ENCODE measurements at places on chromosomes 1 and 21. TPM values are rescaled to one million over a fixed set of nuclear protein-coding genes. Genes with fewer than 3 reads are reported as not detected.
A peak's percentile ranks its signal among the peaks of the same experiment; 100 is the strongest.

GRCh38 chr1:145720878-145721671 lies 1.8 kb downstream of the CD160 start:
- peak overlapping the region; percentile 29 for H3K4me3 ChIP-seq
- H3K27ac ChIP-seq = no peak overlapping the region
- DNase-seq = peak; percentile 41
- H3K27me3 ChIP-seq = peaks cover 4% of the 10 kb centered on the region

GRCh38 chr1:15282810-15283474 lies 35.9 kb downstream of the FHAD1 start:
- H3K27ac ChIP-seq = no peak overlapping the region
- no peak for DNase-seq
- no peaks in the 10 kb centered on the region for H3K36me3 ChIP-seq
- peaks cover 2% of the 10 kb centered on the region for H3K27me3 ChIP-seq
- no peak overlapping the region for H3K4me3 ChIP-seq
- H3K4me1 ChIP-seq = no peaks in the 10 kb centered on the region

- no peaks in the 10 kb centered on the region for H3K4me1 ChIP-seq
- no peaks in the 10 kb centered on the region for H3K36me3 ChIP-seq
- no peak overlapping the region for H3K4me3 ChIP-seq
- no peak for DNase-seq
- H3K27ac ChIP-seq = no peak overlapping the region
- no peaks in the 10 kb centered on the region for H3K27me3 ChIP-seq
These were observed 135.5 kb downstream of the PBX1 start for GRCh38 chr1:164694505-164694904.

GRCh38 chr1:31487143-31487542 lies 74.1 kb downstream of the SERINC2 start:
- H3K36me3 ChIP-seq = no peaks in the 10 kb centered on the region
- H3K4me1 ChIP-seq = no peaks in the 10 kb centered on the region
- no peak overlapping the region for H3K4me3 ChIP-seq
- DNase-seq = no peak
- H3K27ac ChIP-seq = no peak overlapping the region

- no peaks in the 10 kb centered on the region for H3K36me3 ChIP-seq
- no peaks in the 10 kb centered on the region for H3K27me3 ChIP-seq
- H3K27ac ChIP-seq = no peak overlapping the region
- no peak for DNase-seq
- H3K4me1 ChIP-seq = peaks cover 18% of the 10 kb centered on the region
These were observed 37.1 kb downstream of the EIF2B3 start for GRCh38 chr1:44949286-44949685.

DNA sequence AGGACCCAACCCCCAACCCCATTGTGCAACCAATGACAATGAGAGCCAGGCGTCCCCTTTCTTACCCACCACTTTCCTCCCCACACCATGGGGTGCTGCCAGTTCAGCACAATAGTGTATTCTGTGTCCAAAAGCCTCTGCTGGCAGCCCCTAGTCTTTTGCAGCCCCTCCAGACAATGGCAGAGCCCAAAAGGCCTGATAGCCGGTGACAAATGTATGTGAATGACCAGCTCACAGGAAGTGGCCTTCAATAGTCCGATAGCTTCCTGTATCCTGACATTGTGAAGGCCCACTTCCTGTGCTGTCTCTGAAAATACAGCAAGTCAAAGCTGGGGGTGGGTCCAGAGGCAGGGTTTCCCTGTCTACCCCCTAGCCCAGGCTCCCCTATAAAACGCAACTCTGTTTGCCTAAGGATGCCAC lies 16.6 kb downstream of the SMIM12 start:
- no peaks in the 10 kb centered on the region for H3K36me3 ChIP-seq
- H3K27me3 ChIP-seq = no peaks in the 10 kb centered on the region
- H3K27ac ChIP-seq = peak overlapping the region; percentile 73

DNA sequence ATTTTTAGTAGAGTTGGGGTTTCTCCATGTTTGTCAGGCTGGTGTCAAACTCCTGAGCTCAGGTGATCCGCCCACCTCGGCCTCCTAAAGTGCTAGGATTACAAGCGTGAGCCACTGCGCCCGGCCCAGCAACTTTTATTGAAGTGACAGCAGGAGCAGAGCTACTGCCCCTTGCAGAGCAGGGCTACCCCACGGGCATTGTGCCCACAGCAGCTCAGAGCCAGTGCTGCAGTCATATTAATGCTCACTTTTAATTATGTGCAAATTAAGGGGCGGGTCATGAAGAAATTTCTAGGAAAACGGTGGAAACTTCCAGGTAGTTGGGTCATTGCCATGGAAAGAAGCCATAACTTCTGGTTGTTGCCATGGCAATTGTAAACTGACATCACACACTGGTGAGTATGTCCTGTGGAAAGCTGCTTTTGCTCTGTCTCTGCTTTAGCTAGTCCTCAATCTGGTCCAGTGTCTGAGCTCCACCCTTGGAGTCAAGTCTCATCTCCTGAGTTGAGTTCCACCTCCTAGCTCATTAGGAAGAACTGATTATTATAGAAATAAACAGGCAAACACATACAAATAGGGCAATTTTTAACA lies 127.3 kb upstream of the ADGRL4 start:
- no peak for DNase-seq
- peaks cover under 1% of the 10 kb centered on the region for H3K4me1 ChIP-seq
- no peaks in the 10 kb centered on the region for H3K36me3 ChIP-seq
- no peak overlapping the region for H3K4me3 ChIP-seq
- H3K27ac ChIP-seq = no peak overlapping the region

- no peak overlapping the region for H3K27ac ChIP-seq
- H3K27me3 ChIP-seq = no peaks in the 10 kb centered on the region
- no peak overlapping the region for H3K4me3 ChIP-seq
- no peaks in the 10 kb centered on the region for H3K4me1 ChIP-seq
- DNase-seq = no peak
These were observed 979.2 kb downstream of the MRPL39 start for GRCh38 chr21:24628046-24628445.

DNA sequence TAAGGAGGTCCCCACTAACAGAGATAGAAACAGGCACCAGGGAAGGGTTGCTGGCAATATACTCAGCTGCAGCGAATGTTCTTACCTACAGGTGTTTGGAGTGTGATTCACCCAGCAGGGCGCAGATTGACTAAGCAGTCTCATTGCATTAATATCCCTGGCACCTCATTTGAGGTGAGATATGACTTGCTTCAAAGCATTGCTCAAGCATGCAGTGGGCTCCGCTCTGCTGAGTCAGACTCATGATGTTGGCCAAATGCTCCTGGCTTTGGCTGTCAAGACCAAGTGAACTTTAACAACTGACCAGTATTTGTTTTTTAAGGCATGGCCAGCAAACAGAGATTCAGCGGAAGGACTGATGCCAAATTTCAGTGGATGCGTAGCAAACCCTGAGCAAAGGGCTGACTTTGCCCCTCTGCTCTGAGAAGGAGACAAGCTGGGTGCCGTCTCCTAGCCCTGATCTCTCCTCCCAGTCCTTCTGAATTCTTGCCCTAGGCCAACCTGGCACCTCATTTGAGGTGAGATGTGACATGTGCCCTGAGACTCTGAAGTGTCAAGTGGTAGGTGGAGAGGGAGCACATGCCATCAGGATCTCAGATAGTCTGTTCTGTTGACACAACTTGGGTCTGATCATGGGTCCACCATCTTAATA lies 187.1 kb upstream of the COA6 start:
- H3K4me1 ChIP-seq = no peaks in the 10 kb centered on the region
- H3K27ac ChIP-seq = no peak overlapping the region
- DNase-seq = no peak
- no peaks in the 10 kb centered on the region for H3K36me3 ChIP-seq

GRCh38 chr21:15669247-15669646 lies 60.5 kb upstream of the USP25 start:
- no peaks in the 10 kb centered on the region for H3K36me3 ChIP-seq
- no peak overlapping the region for H3K27ac ChIP-seq
- H3K27me3 ChIP-seq = no peaks in the 10 kb centered on the region
- no peak overlapping the region for H3K4me3 ChIP-seq

DNA sequence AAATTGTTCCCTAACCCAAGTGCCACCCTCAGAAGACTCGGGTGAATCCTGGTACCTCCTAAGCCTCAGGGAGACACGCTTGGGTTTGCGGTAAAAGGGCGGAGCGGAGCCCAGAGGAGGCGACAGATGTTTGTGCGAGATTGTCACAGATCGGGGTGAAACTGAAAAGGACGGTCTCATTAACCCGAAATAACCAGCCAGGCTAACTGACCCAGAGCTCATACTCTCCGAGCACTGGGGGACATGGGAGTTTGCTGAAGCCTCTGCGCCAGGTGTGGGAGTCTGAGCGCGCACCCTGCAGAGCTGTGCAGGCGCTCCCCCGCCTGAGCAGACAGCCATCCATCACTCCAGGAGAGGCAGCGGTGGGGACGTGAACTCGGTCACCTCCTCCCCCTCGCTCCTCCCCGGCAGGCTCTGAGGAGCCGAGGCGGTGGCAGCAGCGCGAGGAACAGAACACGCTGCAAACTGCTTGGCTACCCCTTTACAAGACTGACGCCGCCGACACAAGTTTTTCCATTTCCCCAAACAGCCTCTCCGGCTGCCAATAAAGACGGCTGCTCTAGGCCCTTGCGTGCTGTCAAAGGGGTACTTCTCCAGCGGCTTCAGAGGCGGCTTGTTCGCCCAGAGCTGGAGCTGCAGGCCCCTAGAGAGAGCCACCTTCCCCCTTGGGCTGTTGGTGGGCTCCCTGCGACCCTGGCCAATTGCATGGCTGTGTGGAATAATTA lies 43.5 kb downstream of the RRAGC start:
- H3K4me3 ChIP-seq = no peak overlapping the region
- H3K4me1 ChIP-seq = peaks cover 4% of the 10 kb centered on the region
- no peak overlapping the region for H3K27ac ChIP-seq

- no peaks in the 10 kb centered on the region for H3K4me1 ChIP-seq
- H3K27ac ChIP-seq = no peak overlapping the region
These were observed 30.7 kb downstream of the KYAT3 start for GRCh38 chr1:88961647-88962275.

DNA sequence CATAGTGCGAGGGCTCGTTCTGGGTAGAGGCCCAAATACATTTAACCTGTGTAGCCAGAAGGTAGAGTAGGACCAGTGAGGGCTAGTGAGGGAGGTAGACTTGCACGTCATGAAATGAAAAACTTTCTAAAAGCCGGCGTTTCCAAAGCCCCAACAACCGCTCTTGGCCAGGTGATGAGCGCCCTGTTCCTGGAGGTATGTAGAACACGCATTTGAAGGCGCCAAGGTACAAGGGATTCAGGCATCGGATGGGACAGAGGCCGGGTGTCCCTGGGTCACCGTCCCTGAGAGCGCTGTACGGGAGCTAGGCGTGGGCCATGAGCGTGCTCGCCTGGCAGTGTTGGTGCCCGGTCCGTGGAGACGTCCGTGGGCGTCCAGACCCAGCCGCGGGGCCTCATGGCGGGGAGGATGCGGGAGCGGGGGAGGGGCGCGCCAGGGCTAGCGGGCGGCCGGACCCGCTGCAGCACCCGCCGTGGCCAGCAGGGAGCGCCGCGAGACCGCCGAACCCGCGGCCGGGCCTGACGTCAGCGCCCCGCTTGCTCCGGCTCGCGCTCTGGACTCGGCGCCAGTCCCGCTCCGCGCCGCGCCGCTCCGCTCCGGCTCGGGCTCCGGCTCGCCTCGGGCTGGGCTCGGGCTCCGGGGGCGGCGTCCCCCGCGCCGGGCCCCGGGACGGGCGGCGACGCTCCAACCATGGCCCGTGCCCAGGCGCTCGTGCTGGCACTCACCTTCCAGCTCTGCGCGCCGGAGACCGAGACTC lies at the start of gene PTPRU:
TSS of gene PTPRU (plus strand) at position 568 of the 757 bp plus-strand sequence. CDS start at position 691, 123 bp downstream.
- peaks cover 34% of the 10 kb centered on the region for H3K27me3 ChIP-seq
- peaks cover 16% of the 10 kb centered on the region for H3K4me1 ChIP-seq
- DNase-seq = peak; percentile 59
- H3K4me3 ChIP-seq = peak within 1 kb of the TSS; percentile 6

GRCh38 chr1:173857363-173857917 lies 10.3 kb downstream of the GAS5 start:
- H3K4me1 ChIP-seq = peaks cover 15% of the 10 kb centered on the region
- H3K27me3 ChIP-seq = no peaks in the 10 kb centered on the region
- H3K27ac ChIP-seq = no peak overlapping the region
- no peaks in the 10 kb centered on the region for H3K36me3 ChIP-seq
- no peak for DNase-seq

DNA sequence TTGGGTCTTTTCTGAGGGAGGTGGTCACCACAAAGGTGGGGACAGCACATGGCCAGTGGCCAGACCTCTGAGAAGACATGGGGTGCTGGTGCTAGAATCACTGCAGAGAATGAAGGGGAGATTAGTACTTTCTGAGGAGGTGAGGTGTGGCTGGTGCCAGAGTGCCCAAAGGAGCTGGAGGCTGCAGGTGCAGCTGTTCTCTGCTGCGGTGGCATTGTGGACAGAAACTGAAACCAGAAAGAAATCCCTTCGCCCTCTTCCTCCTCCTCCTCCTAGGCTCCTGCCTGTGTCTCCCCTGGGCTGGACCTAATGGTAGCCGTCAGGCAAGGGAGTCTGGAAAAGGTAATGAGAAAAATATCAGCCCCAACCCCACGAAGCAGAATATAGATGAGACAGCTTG lies 261.7 kb downstream of the TM2D1 start:
- H3K36me3 ChIP-seq = no peaks in the 10 kb centered on the region
- H3K4me3 ChIP-seq = no peak overlapping the region
- no peak for DNase-seq
- no peak overlapping the region for H3K27ac ChIP-seq
- H3K4me1 ChIP-seq = no peaks in the 10 kb centered on the region

GRCh38 chr1:109171646-109172045 lies 42.1 kb upstream of the SARS1 start:
- no peak overlapping the region for H3K4me3 ChIP-seq
- no peak overlapping the region for H3K27ac ChIP-seq
- no peaks in the 10 kb centered on the region for H3K27me3 ChIP-seq
- peaks cover 10% of the 10 kb centered on the region for H3K4me1 ChIP-seq

DNA sequence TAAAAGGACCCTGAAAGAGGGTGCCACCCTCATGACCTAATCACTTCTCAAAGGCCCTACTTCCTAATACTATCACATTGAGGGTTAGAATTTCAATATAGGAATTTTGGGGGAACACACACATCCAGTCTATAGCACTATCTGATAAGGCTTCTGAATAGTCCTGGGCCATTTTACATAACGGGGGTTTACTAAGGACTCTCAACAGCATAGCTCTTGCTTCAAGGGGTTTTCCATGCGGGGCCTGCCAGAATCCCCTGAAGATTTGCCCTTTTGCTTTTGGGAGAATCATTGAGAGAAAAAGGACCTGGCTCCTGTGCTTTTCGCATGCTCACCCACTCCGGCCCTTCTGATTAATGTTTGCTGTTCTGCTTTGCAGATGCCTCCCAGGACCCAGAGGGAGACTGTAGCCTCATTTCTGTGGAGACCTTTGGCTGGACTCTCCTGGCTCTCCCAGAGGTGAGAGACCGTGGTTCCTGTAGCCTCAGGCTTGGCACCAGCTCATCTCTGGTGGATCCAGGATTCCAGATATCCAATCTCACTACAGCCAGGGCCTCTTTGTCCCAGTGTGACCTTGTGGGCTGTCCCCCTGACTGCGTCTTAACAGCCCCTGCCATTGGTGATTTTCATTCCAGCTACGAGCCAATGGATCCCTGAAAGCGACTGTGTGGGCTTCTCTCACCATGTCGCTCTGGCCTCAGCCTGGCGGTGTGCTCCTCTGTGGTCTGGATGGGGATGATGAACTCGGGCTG lies 72.6 kb downstream of the DDR2 start:
- no peaks in the 10 kb centered on the region for H3K36me3 ChIP-seq
- H3K4me1 ChIP-seq = peaks cover 16% of the 10 kb centered on the region
- H3K27ac ChIP-seq = no peak overlapping the region
- H3K27me3 ChIP-seq = no peaks in the 10 kb centered on the region

Gene ANXA9
- total RNA-seq = not detected

Gene NPL
- 0.75 TPM for total RNA-seq

Gene EPHB2
- 69.1 TPM for total RNA-seq

Gene HRNR
- total RNA-seq = not detected

Gene IGSF9
- total RNA-seq = 0.16 TPM

Gene TCP10L
- total RNA-seq = not detected

Gene REN
- total RNA-seq = not detected

Gene KCNQ4
- 0.07 TPM for total RNA-seq

Gene MANEAL
- 0.66 TPM for total RNA-seq

Gene PDZK1IP1
- not detected for total RNA-seq

Gene KIF14
- 12.6 TPM for total RNA-seq

Gene RNF220
- total RNA-seq = 72.6 TPM
